ENCODE measurements at places on chromosomes 2 and 18.

DNA sequence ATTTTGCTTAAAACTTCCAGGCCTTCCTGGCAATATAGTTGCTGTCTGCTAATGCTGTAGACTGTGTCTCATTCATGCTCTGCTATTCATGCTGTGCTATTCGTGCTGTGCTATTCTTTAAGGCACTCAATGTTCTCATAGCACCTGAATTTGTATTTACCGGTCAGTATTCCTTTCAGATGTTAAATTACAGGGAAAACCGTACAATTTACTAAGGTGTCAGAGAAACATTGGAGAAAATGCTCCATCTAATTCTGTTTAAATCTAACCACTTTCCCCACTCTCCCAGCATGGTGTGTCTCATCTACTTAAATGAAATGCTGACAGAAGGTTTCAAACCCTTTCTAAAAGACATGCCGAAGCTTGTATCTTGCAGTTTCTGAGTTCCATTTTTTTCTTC, 25.0 kb downstream of the FAM171B start:
- DNase-seq = no peak

- no peak for DNase-seq
These were observed 188.4 kb upstream of the RASGRP3 start for GRCh38 chr2:33288011-33288410.

DNA sequence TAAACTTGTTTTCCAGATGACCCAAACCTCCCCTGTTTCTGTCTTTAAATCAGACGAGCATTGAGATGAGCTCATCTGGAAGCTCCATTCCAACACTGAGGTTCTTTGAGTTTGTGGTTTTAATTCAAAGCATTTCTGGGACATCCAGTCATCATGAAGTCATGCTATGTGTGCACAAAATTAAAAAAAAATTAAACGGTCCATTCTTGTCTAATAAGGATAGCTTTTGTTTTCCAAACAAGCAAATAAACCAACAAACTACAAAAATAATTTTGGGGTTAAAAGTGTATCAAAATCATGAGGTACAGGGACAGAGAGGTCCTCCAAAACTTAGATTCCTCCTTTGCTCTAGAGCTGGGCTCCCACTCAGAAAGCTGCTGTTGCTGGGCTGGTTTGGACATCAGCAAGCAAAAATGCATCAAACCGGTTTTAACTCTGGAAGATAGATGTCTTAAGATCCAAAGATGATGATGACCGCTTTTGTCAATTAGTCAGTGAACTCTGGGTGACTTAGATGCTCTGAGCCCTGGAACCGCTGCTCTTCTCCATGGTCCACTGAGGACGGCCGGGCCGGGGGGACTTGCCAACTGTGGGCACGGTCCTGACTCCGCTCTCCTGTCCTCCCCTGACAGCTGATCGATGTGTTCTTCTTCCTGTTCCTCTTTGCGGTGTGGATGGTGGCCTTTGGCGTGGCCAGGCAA, 65.4 kb downstream of the TRPM8 start:
- DNase-seq = peak; percentile 97

DNA sequence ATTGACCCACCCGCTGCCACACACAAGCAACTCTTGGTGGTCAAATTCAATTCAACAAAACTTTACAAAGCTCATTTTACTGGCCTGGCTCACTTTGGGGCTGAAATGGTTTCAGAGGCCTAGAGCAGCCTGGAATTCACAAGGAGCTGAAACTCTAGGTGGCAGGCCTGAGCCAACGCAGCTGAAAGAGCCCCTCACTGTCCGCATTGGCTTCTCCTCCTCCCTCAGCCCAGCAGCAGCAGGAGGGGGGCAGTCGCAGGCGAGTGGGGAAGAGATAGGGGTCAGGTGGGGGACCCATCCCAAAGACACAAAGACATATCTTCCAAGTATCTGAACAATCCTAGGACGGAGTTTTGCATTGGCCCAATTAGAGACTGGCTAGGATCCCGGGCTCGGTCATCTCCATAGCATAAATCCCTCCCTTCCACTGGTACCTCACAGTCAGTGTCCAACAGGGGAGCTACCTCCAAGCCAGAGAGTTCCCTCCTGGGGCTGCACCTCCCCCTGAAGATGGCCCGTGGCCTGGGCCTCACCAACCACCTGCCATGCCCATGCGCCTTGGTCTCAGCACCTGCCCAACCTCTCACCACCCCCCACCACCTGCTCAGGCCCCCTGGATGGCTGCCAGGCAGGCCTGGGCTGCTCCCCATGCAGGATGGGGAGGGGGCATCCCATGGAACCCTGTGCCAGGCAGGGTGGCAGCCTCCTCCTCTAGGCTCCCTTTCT, 113.4 kb downstream of the ZBTB7C start:
- no peak for DNase-seq

GRCh38 chr2:177243476-177243875, 21.1 kb downstream of the NFE2L2 start:
- no peak for DNase-seq

- DNase-seq = peak; percentile 15
These were observed 71.1 kb downstream of the DSC3 start for GRCh38 chr18:30971338-30971956.

- DNase-seq = peak; percentile 2
These were observed 393.0 kb downstream of the CDH19 start for GRCh38 chr18:66210875-66211274.

- DNase-seq = no peak
These were observed 6.3 kb downstream of the SNORC start for GRCh38 chr2:232876161-232876977.

GRCh38 chr2:10135296-10136089, 13.0 kb downstream of the RRM2 start:
- peak; percentile 70 for DNase-seq

- DNase-seq = peak; percentile 89
These were observed 23.3 kb downstream of the GNLY start for GRCh38 chr2:85717308-85718008.

DNA sequence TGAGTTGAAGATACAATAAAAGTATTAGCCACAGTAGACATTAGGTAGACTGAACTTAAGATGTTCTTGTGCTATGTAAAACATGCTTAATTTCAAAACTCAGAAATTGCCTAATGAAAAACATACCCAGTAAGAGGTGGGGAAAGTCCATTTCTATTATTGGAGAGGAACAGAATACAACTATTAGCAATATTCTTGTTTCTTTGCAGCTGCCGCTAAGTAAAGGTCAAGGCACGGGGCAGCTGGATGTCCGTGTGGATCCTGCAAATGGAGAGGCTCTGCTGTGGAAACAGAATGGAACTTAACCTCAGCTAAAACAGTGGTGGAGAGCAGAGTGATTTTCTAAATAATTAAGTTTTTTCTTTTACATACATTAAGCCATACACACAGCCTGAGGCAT, 139.2 kb upstream of the ARHGAP28 start:
- DNase-seq = no peak

Data from fibroblast of skin of right quadriceps (primary cell).